ENCODE measurements at places on chromosomes 3 and 15. TPM values are rescaled to one million over a fixed set of nuclear protein-coding genes. Genes with fewer than 3 reads are reported as not detected.

PIGZ gene
- 0.29 TPM for total RNA-seq

REC114 gene
- total RNA-seq: not detected

TERC gene
- total RNA-seq: 14.1 TPM

GLDN gene
- total RNA-seq: 0.77 TPM

SCN11A gene
- total RNA-seq: 0.17 TPM

C3orf85 gene
- not detected for total RNA-seq

GRAMD2A gene
- 1.3 TPM for total RNA-seq

DNA sequence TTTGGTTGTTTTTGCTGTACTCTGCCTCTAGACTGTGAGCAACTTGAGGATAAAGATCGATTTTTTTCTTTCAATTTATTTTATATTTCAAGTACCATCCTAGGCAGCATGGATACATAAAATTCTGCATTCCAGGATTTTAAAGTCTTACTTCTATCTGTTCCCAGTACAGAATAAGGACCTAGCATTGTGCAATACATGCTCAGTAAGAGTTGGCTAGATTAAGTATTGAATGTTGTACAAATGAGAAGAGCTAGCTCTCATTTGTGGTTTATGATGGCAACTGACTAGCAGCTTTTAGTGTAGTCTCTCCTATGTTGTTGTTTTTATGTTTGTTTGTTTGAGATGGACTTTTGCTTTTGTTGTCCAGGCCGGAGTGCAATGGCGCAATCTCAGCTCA lies 222.7 kb downstream of the TP63 start:
- no peak overlapping the region for H3K4me3 ChIP-seq
- H3K36me3 ChIP-seq: no peaks in the 10 kb centered on the region
- H3K4me1 ChIP-seq: no peaks in the 10 kb centered on the region

DNA sequence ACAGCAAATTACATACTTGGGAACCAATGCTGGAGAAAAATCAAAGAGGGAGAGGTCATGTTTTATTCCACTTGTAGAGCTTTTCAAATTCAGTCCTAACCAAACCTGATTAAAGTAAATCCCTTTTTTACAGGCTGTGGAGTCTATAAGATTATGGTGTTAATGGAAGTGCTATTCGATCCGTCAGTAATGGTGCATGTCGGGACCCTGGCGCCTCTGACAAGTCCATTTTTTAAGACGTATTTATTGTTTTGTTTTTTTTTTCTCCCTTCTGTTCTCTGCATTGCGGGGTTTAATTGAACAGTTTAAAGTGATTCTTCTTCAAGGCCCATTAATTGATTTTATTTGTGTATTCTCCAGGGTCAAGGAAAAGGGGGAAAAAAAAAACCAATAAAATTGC lies 725.9 kb downstream of the TUSC7 start:
- no peak overlapping the region for H3K4me3 ChIP-seq
- H3K27me3 ChIP-seq: no peaks in the 10 kb centered on the region
- H3K4me1 ChIP-seq: no peaks in the 10 kb centered on the region
- H3K27ac ChIP-seq: no peak overlapping the region

GRCh38 chr3:167829071-167829470 lies 93.5 kb downstream of the SERPINI1 start:
- no peaks in the 10 kb centered on the region for H3K4me1 ChIP-seq
- no peak overlapping the region for H3K4me3 ChIP-seq
- no peak overlapping the region for H3K27ac ChIP-seq
- no peak for DNase-seq
- no peaks in the 10 kb centered on the region for H3K36me3 ChIP-seq

DNA sequence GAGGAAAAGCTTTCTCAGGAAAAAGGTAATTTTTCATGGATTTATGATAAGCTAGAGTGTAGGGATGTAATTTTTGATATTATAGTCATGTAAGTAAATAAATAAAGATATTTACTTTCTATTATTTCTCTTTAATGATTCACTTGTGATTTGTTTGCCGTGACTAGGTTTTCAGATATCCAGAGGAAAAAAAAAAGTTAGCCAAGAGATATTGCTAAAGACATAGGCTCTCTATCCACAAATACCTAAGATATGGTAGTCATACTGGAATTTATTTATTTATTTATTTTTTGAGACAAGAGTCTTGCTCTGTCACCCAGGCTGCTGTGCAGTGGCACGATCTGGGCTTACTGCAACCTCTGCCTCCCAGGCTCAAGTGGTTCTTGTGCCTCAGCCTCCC lies 59.9 kb downstream of the AP4E1 start:
- no peaks in the 10 kb centered on the region for H3K4me1 ChIP-seq
- H3K27me3 ChIP-seq: no peaks in the 10 kb centered on the region
- no peak overlapping the region for H3K4me3 ChIP-seq
- no peak overlapping the region for H3K27ac ChIP-seq

GRCh38 chr3:188584958-188585689 lies 431.2 kb downstream of the LPP start:
- no peaks in the 10 kb centered on the region for H3K36me3 ChIP-seq
- H3K4me3 ChIP-seq: no peak overlapping the region
- no peaks in the 10 kb centered on the region for H3K27me3 ChIP-seq
- H3K27ac ChIP-seq: no peak overlapping the region
- no peak for DNase-seq
- H3K4me1 ChIP-seq: no peaks in the 10 kb centered on the region

DNA sequence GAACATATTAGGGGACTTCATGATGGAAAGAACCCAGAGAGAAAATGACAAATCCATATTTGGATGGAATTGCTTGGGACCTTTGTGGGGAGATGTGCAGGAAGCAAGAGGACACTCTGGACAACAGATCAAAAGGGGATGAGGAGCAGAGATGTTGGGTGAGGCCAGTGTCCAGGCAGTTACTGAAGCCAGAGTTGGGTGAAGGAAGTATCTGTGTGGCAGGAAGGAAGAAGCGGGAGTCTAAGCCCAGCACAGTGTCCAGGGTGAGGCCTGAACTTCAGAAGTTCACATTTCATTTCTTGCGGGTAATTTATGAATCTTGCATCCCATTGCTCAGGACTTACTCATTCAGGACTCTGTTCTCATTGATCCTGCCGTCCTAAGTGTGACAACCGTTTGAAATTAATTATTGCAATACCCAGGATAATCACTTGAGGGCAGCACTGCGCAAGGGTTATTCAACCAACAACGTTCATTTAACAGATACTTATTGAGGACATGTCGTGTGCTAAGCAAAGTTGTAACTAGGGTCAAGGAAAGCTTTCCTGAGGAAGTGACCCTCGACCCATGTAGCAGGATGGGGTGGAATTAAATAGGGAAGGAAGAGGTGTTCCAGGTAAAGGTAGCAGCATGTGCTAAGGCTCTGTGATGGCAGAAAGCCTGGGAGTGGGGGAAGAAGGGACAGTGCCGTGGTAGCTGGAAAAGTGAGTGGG lies 61.3 kb upstream of the CMTM8 start:
- no peaks in the 10 kb centered on the region for H3K4me1 ChIP-seq
- no peak overlapping the region for H3K4me3 ChIP-seq
- H3K27me3 ChIP-seq: no peaks in the 10 kb centered on the region

GRCh38 chr15:62840526-62841268 lies 201.8 kb upstream of the TPM1 start:
- DNase-seq: no peak
- peaks cover 10% of the 10 kb centered on the region for H3K36me3 ChIP-seq
- H3K27me3 ChIP-seq: no peaks in the 10 kb centered on the region
- no peak overlapping the region for H3K27ac ChIP-seq

GRCh38 chr15:22961762-22962161 lies 18.4 kb downstream of the CYFIP1 start:
- no peaks in the 10 kb centered on the region for H3K4me1 ChIP-seq
- no peaks in the 10 kb centered on the region for H3K36me3 ChIP-seq

- H3K27ac ChIP-seq: no peak overlapping the region
These were observed 82.4 kb downstream of the HCN4 start for GRCh38 chr15:73286311-73286710.

GRCh38 chr3:44067431-44067830 lies 174.3 kb upstream of the TOPAZ1 start:
- DNase-seq: no peak
- no peaks in the 10 kb centered on the region for H3K4me1 ChIP-seq
- no peaks in the 10 kb centered on the region for H3K36me3 ChIP-seq
- no peaks in the 10 kb centered on the region for H3K27me3 ChIP-seq
- no peak overlapping the region for H3K4me3 ChIP-seq

- peaks cover 56% of the 10 kb centered on the region for H3K36me3 ChIP-seq
- H3K4me1 ChIP-seq: no peaks in the 10 kb centered on the region
- no peaks in the 10 kb centered on the region for H3K27me3 ChIP-seq
- no peak overlapping the region for H3K4me3 ChIP-seq
- no peak overlapping the region for H3K27ac ChIP-seq
- no peak for DNase-seq
These were observed 21.9 kb downstream of the AAGAB start for GRCh38 chr15:67232591-67232990.

GRCh38 chr15:49741712-49742111 lies 120.9 kb downstream of the DTWD1 start:
- H3K4me3 ChIP-seq: no peak overlapping the region
- no peak overlapping the region for H3K27ac ChIP-seq
- DNase-seq: no peak
- no peaks in the 10 kb centered on the region for H3K4me1 ChIP-seq
- no peaks in the 10 kb centered on the region for H3K27me3 ChIP-seq

DNA sequence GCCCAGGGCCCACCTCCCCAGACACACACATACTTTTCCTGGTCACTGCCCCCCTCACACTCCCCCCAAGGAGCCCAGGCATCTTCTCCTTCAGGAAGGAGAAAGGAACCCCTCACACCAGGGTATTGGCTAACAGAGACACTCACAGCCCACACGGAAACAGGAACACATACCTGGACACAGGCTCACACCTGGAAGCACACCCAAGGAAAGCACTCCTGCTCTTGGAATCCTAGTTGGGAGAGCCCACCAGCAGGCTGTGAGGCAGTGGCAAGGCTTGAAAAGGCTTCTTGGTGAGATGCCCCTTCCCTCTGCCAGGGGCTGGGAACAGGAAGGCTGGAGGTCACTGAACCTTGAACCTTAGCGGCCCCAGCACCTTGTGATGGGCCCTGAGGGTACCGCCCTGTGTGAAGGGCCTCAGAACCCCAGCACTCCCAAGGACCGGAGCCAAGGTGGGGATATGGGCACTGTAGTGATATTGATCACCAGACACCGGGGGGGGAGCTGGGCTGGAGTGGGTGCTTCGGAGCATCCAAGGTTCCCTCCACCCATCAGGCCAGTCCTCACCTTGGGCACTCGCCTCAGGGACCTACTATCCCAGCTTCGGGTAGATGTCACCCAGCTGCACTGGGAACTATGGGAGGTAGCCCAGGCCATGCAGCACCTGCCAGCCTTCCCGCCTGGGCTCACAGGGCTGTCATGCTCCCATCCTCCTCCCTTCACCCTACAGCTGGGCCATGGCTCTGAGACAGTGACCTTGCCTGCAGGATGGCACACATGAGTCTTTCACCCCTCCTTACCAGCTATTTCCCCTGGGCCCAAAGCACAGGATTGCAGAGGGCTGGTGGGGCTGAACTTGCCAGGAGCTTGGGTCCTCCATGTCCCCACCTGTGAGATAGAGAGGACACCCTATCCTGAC lies 16.4 kb downstream of the MYL3 start:
- no peaks in the 10 kb centered on the region for H3K27me3 ChIP-seq
- H3K4me1 ChIP-seq: 0 out of 2 replicates have a peak, but pooled peaks cover 2% of the 10 kb centered on the region
- peaks cover under 1% of the 10 kb centered on the region for H3K36me3 ChIP-seq
- H3K27ac ChIP-seq: no peak overlapping the region
- no peak overlapping the region for H3K4me3 ChIP-seq

DNA sequence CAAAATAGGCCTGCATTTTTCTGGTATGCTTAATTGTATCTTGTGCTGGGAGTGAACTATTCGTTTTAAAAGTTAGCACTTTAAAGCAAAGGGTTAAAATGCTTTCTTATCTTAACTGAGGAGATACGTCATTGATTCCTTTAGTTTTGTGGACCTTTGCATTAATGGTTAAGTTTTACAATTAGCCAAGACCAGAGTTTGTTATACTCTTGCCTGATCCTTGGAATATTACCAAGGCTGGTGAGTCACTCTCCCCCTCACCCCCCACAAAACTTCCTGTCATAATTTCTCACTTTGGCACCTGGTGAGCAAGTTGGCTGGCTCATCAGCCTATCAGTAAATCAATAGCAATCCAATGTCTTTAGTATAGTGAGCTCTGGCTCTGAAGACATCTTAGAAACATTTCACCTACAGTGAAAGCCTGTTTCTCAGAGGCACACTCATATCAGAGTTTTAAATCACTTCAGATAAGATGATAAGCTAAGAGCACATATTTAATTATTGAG lies 26.7 kb downstream of the SLC2A2 start:
- H3K4me1 ChIP-seq: no peaks in the 10 kb centered on the region
- no peak for DNase-seq
- H3K27ac ChIP-seq: no peak overlapping the region
- H3K36me3 ChIP-seq: no peaks in the 10 kb centered on the region
- H3K4me3 ChIP-seq: no peak overlapping the region

DNA sequence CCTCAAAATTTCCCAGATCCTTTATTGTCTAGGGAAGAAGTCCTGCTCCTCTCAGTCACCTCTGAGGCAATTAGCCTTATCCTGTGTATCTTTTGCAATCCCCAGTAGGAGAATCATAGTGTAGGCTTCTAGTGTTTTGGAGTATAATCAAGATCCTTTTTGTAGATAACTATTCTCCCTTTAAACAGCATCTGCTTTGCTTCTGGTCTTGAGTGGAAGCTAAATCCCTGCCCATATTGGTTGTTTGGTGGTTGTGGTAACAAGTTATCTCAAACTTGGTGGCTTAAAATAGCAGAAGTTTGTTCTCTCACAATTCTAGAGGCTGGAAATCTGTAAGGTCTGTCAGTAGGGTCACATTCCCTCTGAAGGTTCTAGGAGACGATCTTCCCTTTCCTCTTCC lies 217.5 kb upstream of the RASGRP1 start:
- no peaks in the 10 kb centered on the region for H3K27me3 ChIP-seq
- H3K36me3 ChIP-seq: peaks cover 3% of the 10 kb centered on the region
- no peaks in the 10 kb centered on the region for H3K4me1 ChIP-seq
- no peak for DNase-seq
- H3K27ac ChIP-seq: no peak overlapping the region

DNA sequence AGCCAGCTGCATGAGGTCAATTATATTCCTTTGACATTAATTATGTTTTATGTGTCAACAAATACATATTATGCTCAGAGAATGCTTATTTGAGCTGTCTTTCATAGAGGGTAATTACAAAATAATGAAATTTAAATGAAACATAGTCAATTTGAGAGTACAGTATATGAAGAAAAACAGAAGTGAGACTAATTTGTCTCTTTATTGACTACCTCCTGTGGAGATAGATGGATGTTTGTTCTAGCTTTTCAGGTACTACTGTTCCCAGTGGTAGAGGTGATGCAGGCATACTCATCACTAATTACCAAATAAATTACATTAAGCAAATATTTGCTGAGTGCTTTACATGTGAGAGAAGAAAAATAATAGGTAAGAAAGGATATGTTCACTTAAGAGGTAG lies 1129.6 kb downstream of the OTOL1 start:
- H3K4me1 ChIP-seq: no peaks in the 10 kb centered on the region
- no peak for DNase-seq
- no peak overlapping the region for H3K27ac ChIP-seq
- H3K4me3 ChIP-seq: no peak overlapping the region
- no peaks in the 10 kb centered on the region for H3K27me3 ChIP-seq

GRCh38 chr3:23232016-23232415 lies 28.9 kb downstream of the UBE2E2 start:
- H3K36me3 ChIP-seq: no peaks in the 10 kb centered on the region
- H3K4me3 ChIP-seq: no peak overlapping the region
- H3K27ac ChIP-seq: no peak overlapping the region
- peaks cover 3% of the 10 kb centered on the region for H3K4me1 ChIP-seq
- H3K27me3 ChIP-seq: no peaks in the 10 kb centered on the region
- DNase-seq: no peak

Data from H9 (cell line).